ENCODE measurements at places on chromosomes 5 and 9. TPM values are rescaled to one million over a fixed set of nuclear protein-coding genes. Genes with fewer than 3 reads are reported as not detected.

DNA sequence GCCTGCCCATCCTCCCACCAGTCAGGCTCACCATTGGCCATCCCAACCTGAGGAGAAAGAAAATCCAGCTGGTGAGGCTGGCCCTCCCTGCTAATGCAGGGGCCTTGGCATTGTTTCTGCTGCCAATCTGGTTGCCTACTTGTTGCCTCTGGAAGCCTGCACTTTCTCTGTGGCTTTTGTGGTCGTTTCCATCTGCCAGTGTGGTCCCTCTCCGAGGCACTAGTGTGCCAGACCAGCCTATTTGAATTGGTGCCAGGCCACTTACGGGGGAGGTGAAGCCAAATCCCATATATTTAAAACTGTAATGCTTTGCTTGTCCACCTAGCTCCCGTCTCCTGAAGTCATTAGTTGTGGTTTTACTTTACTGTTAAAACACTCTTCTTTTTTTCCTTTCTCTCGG, 213.4 kb upstream of the ADAMTSL1 start:
- DNase-seq = no peak

- DNase-seq = no peak
Measured at GRCh38 chr9:107193251-107193650, 89.8 kb upstream of the RAD23B start.

Gene RELL2
- polyA plus RNA-seq = 7.6 TPM

Gene DPYSL3
- 66.4 TPM for polyA plus RNA-seq

Gene NTNG2
- 0.84 TPM for polyA plus RNA-seq

DNA sequence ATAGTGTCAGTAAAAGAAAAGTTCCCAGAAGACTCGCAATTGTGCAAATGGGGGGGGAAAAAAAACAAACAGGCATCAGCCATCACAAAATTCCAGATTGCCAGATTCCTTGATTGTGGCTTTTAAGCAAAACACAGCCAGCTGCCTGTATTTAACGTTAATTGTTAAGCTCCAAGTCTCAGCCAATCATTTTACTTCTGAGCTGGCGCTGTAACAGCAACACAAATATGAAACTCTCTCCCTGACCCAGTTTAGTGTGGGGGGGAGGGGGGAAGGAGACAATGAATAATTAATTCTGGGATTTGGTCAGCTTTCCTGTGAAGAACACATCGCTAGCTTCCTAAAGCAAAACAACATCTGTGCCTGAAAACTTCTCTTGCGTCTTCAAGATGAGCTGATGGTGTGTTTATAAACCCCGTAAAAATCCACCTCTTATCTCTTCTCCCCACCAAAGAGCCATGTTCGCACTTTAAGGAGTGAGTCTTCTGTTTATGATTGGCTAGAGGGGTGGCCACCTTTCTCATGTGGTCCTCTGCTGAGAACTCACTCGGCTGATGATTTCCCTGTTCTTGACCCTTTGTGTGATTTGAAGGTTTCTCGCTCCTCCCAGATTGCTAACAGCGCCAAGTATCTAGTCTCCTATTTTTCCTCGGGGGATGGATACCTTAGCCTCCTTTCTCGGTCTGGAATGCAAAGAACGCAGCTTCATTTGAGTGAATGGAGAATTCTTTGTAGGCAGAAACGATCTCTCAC, 160.2 kb upstream of the DAPK1 start:
- DNase-seq = no peak

DNA sequence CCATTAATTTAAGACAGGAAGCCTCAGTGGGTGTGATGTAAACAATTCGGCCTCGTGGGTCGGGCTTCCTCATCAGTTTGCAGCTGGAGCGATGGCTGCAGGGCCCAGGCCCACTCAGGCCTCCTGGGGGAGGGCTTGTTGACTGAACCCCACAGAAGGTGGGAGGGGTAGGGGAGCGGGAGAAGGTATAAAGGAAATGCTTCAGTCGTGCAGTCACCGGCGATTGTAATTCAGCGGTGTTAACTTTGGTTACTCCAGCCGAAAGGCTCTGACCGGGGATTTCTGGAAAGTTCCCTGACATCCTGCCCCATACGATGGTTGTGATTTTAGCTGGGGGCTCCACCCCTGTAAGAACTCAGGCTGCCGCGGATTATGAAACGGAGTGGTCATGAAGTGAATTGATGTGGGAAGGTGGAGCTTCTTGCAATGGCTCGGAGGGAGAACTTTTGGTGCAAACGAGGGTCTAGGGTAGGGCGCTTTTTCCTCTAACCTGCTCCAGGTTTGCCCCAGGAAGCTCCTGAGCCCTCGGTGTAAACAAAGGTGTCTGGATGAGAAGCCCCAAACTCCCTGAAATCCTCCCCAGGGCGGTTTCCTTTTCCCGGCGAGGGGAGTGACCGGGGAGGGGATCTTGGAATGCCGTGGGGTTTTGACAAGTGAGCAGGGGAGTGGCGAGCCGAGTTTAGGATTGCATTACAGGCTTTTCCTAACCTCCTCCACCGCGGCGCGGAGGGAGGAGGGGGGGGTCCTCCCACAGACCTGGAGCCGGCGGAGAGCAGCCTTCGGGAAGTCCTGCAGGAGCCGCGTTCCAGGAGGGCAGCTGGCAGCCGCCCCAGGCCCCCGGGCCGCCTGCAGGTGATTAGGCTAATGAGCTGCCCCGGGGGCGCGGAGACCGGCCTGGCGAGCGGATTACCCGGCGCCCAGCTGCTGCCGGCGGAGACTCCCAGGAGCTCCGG, 215.5 kb downstream of the PDZD2 start:
- peak; percentile 26 for DNase-seq

Gene IRGM
- polyA plus RNA-seq = not detected

Gene MYMK
- not detected for polyA plus RNA-seq

Gene ANKRD20A1
- not detected for polyA plus RNA-seq

Gene EXOC3
- polyA plus RNA-seq = 34.0 TPM

Gene FAM221B
- not detected for polyA plus RNA-seq

DNA sequence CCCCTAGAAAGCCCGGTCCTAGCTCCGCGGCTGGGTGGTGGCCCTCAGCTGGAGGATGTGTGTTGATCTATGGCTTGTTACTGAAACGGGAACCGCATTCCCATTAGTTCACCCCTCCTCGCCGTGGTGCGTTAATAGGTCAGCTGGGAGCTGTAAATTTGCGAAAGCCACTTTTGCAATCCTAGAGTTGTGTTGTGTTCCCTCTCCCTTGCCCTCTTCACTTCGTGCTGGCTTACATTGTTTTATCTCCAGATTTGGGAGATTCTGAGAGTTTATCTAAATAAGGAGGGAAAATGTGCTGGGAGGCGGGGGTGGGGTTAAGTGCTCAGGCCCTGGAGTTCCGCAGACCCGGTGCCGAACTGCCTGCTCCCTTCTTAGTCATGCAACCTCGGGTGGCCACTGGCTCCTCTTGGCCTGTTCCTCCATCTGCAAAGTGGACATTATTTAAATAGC, 62.8 kb downstream of the HMCN2 start:
- DNase-seq = peak; percentile 43

Gene MELK
- polyA plus RNA-seq = 17.8 TPM

Gene PLPP1
- 20.4 TPM for polyA plus RNA-seq

GRCh38 chr9:129342591-129343423, 164.7 kb upstream of the IER5L start:
- no peak for DNase-seq

DNA sequence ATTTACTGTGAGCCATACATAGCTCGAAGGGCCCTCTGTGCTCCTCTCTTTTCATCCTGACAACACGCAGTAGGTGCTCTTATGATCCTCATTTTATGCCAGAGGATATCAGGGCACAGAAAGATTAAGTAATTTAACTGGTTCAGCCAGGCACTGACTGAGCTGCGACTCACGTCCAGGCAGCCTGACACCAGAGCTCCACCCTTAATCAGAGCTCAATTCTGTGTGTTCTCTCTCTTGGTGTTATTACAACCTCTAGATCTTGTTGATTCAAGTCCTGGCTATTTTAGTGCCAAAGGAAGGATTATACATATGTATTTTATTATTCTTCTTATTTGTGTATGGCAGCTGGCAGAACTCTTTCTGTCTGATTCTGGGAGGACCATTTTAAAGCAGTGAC, 59.7 kb downstream of the OSMR start:
- DNase-seq = peak; percentile 26

- no peak for DNase-seq
Measured at GRCh38 chr9:126722252-126722921, 82.5 kb upstream of the ZBTB43 start.

DNA sequence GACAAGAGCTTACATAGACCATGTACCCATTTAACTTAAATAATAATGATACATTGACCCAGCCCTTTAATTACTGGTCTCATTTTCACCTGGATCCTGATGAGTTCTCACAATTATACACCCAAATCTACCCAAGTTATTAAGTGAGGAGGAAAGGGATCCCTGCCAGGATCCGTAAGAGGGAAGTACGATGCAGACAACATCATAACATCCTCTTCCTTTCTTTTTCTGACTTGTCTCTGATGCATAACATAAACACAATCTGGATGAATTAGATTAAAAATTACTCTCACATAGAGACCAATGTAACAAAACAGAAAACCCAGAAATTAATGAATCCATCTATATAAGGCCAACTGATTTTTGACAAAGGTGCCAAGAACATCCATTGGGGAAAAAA, 17.0 kb downstream of the MARCHF3 start:
- peak; percentile 31 for DNase-seq

DNA sequence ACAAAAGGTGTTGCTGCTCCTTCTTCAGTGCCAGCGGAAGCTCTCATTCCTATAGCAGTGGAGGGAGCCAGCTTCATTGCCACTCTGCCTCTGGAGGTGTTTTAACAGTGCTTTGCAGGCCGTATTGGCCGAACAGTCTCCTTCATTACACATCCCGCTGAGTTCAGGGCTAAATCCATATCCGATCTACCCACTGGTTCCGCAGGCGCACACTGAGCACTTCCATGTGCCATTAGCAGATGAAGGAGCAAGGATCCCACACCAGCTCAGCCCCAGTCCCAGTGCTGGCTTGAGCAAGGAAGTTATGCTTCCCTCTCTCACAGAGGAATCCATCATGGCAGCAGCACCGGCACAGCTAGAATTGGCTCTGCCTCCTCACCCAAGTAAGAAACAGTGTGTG, 121.2 kb upstream of the IRX2 start:
- no peak for DNase-seq

DNA sequence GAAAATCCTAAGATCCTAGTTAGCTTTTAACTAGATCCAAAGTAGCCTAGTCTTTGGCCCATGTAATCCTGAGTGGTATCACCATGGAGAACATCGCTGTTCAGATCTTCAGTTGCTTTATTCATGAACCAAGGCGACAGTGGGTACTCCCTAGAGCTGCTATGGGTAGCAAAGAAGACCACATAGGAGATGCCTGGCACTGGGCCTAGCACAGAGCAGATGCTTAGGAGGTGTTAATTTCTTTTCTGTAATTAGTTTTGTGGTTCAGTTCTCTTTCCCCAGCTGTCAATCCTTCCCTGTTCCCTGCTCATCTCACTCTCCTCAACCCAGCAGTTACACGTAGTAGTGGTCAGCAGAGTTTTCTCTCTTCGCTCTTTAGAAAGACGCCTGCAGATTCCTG, 9.3 kb downstream of the CAST start:
- no peak for DNase-seq

GRCh38 chr5:1760656-1761452, 38.8 kb downstream of the MRPL36 start:
- DNase-seq = no peak

DNA sequence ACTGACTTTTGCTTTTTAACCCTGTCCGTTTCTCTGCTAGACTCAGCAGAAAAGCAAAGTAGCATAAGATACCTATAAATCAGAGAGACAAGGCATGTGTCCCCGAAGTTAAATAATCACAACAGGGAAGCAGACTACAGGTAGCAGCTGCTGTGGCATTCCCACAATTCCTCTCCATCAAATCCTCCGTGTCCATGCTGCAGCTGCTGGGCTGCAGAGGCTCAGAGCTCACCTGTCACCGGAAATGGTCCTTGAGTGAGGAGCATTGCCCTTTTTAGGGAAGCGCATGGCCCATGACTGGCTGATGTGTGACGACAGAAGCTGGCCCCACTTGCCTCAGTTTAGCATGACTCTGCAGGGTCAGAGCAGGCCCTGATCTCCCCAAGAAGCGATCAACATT, 125.0 kb downstream of the MSX2 start:
- no peak for DNase-seq

DNA sequence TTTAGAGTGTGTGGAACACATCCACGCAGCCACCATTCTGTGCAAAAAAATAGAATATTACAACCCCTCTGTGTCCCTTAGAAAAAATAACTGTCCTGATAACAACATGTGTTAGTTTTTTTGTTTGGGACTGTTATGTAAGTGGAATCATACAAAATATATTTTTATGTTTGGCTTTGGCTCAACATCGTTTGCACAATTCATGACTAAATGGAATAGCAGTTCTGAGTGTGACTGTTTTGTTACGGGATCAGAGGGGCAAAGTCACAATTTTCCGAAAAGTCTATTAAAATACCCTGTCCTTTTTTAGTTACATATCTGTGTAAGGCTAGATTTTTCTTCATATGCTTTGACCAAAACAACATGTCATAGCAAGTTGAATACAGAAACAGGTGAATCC, 12.8 kb downstream of the MTREX start:
- DNase-seq = no peak

GRCh38 chr5:128082551-128083032, 974 bp upstream of the SLC12A2 start:
- no peak for DNase-seq

DNA sequence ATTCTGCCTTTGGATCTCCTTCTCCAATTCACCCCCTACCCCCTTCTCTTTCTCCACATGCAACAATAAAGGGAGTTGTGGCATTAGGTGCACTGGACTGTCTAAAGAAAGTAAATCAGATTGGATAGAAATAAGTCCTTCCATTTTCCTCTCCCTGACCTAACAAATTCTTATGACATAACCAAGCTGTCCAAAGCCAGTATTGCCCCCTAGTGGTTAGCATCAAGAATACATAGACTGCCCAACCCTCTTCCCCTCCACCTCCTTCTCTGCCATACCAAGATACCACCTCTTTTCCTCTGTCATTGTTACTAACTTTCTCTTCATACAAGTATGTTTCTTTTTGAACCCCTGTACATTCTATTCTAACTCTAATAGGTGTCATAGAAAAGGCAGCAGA, 45.7 kb downstream of the PPARGC1B start:
- no peak for DNase-seq

DNA sequence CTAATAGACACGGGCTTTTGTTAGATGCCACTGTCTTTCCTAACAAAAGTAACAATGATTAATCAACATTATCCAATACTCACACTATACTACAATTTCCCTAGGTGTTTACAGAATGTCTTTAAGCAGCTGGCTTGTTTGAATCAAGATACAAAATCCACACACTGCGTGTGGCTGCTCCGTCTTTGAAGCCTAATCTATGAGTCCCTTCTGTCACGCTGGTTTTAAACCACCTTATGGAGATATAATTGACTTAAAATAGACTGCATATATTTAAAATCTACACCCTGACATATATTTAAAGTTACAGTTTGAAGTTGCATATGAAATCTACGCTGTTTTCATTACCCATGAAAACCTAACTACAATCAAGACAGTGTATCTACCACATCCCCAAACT, 73.9 kb upstream of the TBC1D9B start:
- no peak for DNase-seq

Gene GFI1B
- polyA plus RNA-seq = 0.02 TPM

DNA sequence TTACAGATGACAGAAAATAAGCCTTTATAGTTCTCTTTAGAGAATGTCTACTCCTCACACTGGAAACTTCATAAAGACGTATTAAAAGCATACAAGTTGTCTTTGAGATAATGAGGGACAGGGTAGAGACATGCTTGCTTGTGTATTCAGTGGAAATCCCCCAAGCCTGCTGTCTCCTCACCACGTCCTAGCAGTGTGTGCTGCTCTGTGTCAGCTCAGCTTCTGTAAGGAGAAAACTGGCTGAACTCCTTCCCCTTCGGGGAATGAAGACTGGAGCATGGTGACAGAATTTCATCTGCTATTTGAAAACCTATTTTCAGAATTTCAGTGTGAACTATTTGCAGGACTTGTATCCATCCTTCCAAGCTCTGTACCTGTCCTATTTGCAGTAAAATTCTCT, 9.4 kb downstream of the OR2V2 start:
- DNase-seq = no peak

Gene TOMM5
- 200 TPM for polyA plus RNA-seq
